Stimulated activated CD4-positive, alpha-beta T cell treated with anti-CD3 and anti-CD28 coated beads, Interleukin-1b, Interleukin-23, amount 100 ng/mL, for 1 hour (primary cell): ENCODE measurements at places on chromosomes 6 and 20.

DNA sequence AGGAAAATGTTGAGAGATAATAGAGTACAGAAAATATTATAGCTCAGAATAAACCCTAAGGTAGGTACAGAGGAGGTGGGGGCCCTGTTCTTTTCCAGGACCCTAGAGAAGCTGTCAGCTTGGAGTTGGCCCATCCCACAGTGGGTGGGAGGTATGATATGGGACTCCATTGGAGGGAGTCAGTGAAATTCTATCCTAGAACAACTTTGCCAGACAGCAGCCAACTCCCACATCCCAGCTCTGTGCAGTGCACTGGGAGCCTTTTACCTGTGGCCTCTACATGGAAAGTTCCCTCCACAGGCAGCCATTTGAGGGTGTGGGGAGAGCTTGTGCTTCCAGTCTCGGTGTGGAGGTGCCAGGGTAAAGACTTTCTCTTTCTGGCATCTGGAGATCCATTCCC is 36.8 kb upstream of the CLIC5 start:
- DNase-seq: no peak

DNA sequence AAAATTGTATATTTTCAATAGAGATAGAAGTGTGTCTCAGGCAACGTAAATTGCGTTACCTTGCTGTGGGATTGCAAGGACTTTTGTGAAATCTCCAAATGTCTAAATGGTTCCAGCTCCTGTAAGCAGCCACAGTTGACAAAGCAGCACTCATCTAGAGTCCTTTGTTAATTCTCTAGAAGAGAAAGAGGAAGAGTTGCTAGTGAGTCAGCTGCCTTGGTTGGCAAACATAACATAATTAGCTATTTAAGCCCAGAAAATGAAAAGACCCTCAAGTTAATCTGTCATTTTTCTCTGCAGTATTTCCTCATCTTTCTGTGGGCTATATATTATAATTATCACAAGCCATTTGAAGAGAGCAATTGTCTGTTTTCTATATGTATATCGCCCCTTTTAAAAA is 66.4 kb upstream of the FABP7 start:
- DNase-seq: no peak

DNA sequence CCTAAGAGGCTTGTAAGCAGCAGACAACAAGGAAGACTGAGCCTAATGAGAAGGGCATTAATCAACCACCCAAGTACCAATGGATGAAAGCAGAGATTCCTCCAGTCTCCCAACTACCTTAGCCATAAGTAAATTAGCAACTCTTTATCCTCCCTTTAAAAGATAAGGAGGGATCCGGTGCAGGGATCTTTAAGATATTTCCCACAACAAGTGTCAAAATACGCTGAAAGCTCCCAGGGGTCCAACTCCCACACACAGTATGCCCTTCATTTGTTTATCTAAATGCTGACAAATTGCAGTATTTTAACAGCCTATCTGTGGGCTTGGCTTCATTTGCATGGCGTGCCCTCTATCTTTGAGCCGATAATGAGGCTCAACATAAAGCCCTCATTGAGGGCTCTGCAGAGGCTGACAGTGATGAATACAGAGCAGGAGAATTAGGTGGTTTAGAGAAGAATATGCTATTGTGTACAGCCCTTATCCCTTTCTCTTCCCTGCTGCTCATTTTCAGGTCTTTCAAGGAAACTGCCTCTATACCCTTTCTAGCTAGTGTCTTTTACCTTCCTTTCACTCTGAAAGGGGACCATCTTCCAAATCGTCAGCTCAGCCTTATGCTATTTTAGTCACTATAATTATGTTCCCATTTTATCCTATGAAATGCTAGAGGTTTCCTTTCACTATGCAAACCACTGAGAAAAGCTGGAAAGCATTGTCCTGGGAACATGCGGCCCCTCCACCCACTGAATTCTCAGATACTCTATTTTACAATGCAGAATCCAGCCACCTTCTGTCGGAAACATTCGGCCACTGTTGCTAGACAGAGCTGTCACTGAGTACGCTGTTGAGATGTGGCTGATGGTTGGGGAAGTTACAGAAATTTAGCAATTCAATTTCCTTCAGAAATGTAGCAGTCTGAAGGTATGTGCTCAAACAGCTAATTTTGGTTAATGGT is 575.2 kb upstream of the JAG1 start:
- no peak for DNase-seq

DNA sequence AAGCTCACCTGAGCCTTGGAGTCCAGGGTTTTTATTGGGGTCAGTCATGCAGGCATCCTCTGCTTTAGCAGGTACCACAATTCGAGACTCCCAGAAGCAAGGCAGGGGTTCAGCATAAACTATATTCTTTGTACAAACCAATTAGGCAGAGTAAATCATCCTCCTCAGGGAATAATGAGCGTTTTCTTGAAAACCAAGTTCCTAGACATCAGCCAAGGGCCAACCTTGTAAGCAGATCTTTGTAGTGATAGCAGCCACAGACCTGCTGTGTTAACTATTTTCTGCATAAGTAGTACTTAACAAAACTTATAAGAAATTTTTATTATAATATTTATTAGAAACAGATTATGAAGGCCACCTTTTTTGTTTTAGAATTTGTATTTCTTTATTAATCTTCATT is 74.7 kb downstream of the STXBP5 start:
- no peak for DNase-seq

- DNase-seq: no peak
Observed at GRCh38 chr6:34664256-34664971, 32.2 kb downstream of the ILRUN start.

DNA sequence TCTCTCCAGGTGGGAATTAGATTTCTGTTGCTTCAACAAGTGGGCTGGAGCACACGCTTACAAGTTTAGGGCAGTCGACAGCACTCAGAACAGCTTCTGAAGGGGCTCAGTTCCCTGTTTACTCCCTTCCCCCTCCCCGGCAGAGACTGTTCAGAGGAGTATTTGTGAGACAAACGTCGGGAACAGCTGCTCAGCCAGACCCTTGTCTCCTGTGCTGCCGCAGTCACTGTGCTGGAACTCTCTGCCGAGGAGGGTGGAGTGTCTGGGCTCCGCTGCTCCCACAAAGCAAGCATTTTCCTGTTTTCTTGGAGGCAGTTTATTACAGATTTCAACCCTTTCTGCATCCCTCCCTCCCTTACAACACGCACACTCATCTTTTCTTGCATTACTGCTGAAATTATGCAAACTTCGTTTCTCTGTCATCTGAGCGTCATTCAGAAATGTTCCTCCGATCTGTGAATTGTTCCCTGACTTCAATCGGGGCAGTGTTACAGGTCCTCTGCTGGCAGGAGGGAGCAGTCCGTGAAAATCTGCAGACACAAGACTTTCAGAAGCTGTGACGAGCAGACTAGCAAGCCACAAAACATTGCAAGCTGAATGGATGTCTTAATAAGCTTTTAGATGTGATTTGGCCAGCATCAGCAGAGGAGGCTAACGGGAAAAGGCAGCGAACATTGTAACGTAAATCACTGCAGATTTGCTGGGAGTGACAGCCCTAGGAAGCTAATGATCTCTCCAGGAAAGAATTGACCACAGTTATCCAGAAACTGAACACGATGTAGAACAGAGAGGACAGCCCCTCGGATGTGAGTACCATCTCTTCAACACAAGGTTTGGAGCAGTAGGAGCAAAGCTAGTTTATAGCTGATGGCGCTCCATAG is 76.2 kb downstream of the LYRM2 start:
- DNase-seq: no peak

GRCh38 chr6:75210885-75211739 is 5.3 kb upstream of the COL12A1 start:
- DNase-seq: peak; percentile 15
